ENCODE measurements at places on chromosomes 4 and X.
A peak's percentile ranks its signal among the peaks of the same experiment; 100 is the strongest.

GRCh38 chr4:25567253-25567652 lies 88.4 kb upstream of the SLC34A2 start:
- DNase-seq = no peak

- DNase-seq = no peak
Measured at GRCh38 chr4:95831166-95831565, 8.7 kb upstream of the PDHA2 start.

DNA sequence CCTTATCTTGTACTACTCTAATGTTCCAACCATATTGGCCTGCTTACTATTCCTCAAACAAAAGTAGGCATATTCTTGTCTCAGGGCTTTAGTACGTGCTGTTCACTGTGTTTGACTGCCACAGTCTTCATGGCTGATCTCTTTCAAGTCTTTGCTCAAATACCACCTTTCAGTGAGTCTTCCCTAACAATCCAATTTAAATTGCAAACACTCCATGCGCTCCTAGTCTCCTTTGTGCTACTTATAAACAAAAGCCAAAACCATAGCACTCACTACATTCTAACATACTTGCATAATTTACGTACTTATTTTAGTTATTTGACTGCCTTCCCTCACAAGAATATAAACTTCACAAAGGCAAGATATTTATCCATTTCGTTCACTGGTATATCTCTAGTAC lies 1.7 kb upstream of the ART3 start:
- no peak for DNase-seq

DNA sequence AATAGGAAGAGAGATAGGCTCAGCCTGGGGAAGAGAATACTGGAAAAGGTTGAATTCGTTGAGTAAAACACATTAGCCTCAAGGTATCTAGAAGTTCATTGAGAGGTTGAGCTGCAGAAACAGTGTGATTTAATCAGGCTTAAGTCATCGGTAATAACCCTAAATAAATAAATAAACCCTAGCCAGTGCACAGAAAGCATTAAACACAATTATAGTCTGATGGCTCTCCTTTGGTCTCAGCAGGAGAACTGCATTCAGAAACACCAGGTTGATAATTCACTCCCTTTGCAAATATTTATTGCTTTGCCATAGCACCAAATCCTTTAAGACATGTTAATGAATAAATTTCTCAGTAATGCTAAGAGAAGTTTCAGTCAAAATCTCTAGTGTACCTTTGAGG lies 9.6 kb downstream of the DCX start:
- DNase-seq = no peak

DNA sequence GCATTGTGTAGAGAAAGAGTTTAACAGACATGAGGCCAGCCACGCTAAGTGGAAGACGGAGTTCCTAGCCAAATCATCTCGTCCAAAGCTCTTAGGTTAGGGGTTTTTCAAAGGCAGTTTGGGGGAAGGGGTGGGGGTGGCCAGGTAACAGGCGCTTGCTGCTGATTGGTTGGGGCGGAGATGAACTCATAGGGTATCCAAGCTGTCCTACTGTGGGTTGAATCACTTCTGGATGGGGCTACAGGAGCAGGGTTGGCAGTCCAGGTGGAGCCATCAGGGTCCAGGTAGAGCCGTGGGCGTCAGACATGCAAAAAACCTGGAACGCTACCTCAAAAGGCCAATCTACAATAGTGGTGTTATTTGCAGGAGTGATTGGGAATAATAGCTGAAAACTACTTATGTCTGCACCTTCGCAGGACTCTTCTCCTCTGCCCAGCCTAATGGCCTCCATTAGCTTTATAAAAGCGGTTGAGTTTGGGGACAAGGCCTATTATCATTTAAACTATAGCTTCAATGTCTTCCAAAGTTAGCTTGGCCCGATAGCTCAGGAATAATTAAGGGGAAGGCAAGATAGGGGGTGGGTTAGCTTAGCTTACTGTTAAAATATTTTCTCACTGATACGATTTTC lies 579.6 kb downstream of the NLGN4X start:
- DNase-seq = no peak

DNA sequence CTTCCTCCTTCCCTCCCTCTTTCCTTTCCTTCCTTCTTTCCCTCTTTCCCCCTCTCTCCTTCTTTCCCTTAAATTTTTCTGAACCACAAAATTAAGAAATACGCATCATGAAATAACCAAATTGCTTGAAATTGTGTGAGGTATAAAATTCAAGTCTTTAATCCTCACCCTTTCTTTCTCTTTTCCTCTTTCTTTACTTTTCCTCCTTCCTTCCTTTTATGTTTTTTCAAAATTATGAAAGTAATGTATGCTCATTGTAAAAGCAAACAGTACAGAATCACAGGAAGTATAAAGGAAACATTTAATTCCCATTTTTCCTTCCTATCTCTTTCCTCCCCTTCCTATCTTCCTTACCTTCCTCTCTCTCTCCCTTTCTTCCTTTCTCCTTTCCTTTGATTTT lies 5.4 kb downstream of the ADGRG4 start:
- DNase-seq = no peak

- no peak for DNase-seq
Measured at GRCh38 chrX:130083107-130083490, 27.2 kb downstream of the ELF4 start.

DNA sequence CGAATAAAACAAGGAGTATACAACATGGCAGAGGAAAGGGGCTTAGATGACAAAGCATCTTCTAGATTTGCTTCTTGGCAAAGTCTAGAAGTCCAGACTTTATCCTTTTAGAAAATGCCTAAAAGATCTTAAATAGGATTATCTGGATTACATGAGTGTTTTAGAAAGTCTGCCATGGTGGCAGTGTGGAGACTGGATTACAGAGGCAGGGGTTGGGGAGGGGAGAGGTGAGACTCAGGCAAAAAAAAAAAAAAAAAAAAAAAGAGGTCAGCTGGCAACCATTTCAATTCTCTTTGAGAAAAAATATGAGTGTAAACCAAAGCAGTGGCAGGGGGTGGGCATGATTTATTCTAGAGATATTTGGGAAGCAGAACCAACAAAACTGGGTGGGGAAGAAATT lies 17.4 kb downstream of the ZNF827 start:
- no peak for DNase-seq

- DNase-seq = no peak
Measured at GRCh38 chr4:7824218-7824617, 115.4 kb downstream of the AFAP1 start.

DNA sequence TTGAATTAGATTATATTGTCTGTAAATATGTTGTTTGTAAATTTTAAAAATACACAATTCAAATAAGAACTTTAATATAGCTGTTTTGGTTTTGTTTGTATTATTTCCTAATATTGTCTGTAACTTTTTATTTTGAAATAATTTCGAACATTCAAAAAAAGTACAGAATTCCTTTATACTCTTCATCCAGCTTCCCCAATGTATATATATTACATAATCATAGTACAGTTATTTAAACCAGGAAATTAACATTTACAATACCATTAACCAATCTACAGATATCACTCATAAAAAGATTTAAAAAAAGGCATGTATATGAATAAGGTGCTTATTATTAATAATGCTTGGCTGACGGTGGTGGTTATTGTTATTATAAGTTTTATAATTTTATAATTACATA lies 84.1 kb downstream of the LRBA start:
- no peak for DNase-seq

GRCh38 chr4:124636788-124637187 lies 75.7 kb downstream of the ANKRD50 start:
- no peak for DNase-seq

GRCh38 chr4:156983366-156983765 lies 11.8 kb upstream of the PDGFC start:
- no peak for DNase-seq

GRCh38 chr4:158624889-158625478 lies 46.7 kb downstream of the C4orf46 start:
- no peak for DNase-seq

DNA sequence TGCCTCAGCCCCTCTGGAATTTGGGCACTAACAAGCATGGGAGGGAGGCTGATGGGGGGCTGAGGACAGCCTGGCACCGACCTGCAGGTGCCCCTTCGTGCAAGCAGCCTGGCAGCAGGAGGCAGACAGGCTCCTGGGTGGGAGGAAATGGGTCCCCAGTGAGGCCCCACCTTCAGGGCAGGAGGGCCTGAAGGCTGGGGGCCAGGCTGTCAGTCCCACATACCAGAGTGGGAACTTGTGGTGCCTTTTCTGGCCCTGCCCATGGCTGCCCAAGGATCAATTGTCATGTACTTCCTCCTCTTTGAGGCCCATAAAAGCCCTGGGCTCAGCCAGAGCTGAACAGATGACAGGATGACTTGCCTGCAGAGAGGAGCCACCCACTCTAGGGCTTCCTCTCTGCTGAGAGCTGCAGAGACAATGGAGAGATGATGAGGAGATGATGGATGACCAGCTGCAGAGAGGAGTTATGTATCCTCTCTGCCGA lies 141.0 kb downstream of the PDHA2 start:
- DNase-seq = no peak

- DNase-seq = no peak
Measured at GRCh38 chr4:83361416-83362103, 26.9 kb upstream of the HPSE start.

- DNase-seq = no peak
Measured at GRCh38 chr4:22637306-22637705, 55.4 kb upstream of the GBA3 start.

GRCh38 chr4:27176400-27176799 lies 315.8 kb downstream of the STIM2 start:
- no peak for DNase-seq

DNA sequence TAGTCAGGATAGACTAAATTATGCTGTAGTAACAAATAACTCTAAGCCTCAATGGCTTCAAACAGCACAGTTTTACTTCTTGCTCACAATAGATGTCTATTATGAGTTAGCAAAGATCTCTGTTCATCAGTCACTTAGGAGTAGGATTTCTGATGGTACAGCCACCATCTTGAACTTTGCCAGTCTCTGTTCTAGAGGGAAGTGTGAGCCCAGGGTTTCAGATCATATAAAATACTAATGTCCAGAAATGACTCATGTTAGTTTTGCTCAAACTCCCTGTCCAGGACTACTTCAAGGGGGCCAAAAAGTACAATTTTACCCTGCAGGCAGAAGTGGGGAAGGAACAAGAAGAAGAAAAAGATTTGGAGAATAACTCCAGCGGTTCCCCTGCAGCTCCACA lies 77.1 kb upstream of the LSM6 start:
- no peak for DNase-seq

DNA sequence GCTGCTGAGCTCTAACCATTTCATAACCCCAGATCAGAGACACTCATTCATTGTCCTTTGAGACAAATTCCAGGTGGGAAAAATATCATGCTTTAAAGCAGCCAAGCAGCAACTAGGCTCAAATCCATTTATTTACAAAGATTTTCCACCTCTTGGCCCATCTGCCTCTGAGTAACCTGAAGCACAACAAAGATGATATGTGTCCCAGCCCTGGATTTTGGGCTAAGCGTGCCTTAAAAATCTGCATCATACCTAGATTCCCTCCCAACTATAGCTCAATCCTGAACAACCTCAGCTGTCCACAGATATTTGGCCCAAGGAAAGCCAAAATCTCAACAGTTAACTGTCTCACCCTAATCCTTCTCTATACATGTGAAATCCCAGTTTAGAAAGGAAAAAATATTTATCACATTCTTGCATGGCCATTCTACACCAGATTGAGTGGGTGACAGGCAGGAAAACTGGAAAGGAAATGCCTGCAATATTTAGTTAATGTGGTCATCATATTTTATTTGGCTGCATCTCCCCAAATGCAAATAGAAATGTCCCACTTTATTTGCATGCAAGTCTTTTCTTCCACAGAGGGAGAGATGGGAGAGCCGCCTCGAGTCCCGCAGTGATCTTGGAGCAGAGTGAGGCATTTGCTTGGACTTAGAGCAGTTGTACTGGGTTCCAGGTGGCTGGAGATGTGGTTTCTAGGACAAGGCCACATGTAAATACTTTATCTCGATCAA lies 146.4 kb upstream of the EOLA2 start:
- no peak for DNase-seq

DNA sequence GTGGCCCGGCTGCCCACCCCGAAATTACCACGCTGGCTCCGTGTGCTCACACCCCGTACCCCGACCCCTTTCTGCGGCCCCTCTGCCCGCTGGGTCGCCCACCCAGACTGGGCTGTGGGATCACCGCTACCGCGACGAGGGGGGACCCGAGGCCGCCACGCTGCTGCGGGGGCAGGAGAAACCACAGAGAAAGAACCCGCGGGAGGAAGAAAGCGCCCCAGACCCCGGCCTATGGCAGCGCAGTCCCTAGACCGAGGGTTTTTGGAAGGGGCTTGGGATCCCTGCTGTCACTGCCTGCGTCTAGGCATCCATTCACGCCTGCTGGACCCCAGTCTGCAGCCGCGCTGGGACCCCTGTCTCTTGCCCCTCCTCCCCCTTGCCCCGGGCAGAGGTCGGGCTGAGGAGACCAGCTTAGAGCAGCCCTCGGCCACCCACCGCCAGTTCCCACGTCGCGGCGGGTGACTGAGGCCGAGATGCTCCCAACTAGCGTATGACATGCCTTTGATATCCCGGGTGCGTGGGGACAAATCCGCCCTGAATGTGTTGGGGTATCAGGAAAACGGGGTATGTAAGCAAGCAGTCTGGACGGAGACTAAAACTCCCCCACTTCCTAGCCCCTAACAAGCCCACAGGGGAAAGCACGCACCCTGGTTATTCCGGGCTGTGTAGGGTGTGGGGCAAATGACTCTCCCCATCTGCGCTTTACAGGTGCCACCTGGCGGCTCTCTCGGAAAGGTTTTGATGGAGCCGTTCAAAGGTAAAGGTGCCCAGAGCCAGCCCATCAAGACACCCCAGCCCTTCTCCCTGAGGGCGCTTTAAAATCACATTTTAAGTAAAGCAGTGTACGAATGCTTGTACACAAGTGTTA lies 862 bp upstream of the INPP4B start:
- peak; percentile 70 for DNase-seq

DNA sequence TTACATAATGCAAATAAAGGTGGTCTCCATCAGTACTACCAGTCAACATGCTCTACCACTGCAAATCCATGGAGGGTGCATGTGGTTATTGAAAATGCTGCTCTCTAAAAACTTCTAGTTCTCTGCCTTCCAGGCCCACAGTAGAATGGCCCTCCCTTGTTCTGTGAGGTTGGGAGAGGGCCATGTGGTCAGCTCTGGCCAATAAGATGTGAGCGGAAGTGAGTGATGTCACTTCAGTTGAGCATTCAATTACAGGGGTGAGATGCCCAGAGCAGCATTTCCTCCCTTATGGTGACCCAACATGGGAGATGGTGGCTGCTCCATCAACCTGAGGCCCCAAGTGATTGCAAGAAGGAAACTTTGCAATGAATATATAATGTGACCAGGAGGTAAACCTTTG lies 148.8 kb downstream of the CPEB2 start:
- DNase-seq = no peak

DNA sequence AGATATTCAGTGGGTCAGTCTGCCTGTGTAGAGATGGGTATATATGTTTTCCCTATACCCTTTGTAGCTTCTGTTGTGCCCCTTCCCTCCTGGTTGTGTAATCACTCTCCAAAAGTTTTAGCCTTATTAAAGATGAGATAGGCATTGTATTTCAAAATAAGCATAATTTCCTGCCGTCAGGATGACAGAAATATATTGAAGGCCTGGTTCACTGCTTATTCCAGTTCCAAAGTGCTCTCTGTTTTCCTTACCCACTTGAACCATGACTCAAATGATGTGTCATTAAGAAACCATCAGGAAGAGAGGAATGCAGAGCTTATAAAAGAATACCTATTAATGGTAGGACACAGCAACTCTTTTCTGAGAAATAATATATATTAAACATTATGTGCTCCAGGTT lies 178.5 kb downstream of the GABRB1 start:
- no peak for DNase-seq

GRCh38 chr4:137454767-137455166 lies 77.5 kb downstream of the PCDH18 start:
- DNase-seq = no peak
